ENCODE measurements at places on chromosomes 5 and 9. TPM values are rescaled to one million over a fixed set of nuclear protein-coding genes. Genes with fewer than 3 reads are reported as not detected.

Gene CEL
- not detected for total RNA-seq

Gene CARTPT
- total RNA-seq, result not detected

- H3K4me1 ChIP-seq, result no peaks in the 10 kb centered on the region
- H3K4me3 ChIP-seq, result no peak overlapping the region
- H3K36me3 ChIP-seq, result no peaks in the 10 kb centered on the region
- DNase-seq, result no peak
Observed at GRCh38 chr9:8724284-8725018, 924.9 kb upstream of the DMAC1 start.

Gene HBEGF
- 20.2 TPM for total RNA-seq

Gene TNPO1
- total RNA-seq, result 130 TPM

- peaks cover 17% of the 10 kb centered on the region for H3K4me1 ChIP-seq
- H3K36me3 ChIP-seq, result no peaks in the 10 kb centered on the region
- peak overlapping the region; percentile 41 for H3K27ac ChIP-seq
- H3K4me3 ChIP-seq, result no peak overlapping the region
- H3K27me3 ChIP-seq, result no peaks in the 10 kb centered on the region
Observed at GRCh38 chr5:147451193-147451592, 58.7 kb downstream of the DPYSL3 start.

Gene SHISAL2B
- not detected for total RNA-seq

Gene ALDH7A1
- total RNA-seq, result 6.3 TPM

Gene IFNA21
- total RNA-seq, result not detected

Gene LECT2
- not detected for total RNA-seq

- no peak for DNase-seq
- H3K4me3 ChIP-seq, result no peak overlapping the region
- H3K4me1 ChIP-seq, result no peaks in the 10 kb centered on the region
Observed at GRCh38 chr9:98931600-98932389, 11.9 kb upstream of the COL15A1 start.

DNA sequence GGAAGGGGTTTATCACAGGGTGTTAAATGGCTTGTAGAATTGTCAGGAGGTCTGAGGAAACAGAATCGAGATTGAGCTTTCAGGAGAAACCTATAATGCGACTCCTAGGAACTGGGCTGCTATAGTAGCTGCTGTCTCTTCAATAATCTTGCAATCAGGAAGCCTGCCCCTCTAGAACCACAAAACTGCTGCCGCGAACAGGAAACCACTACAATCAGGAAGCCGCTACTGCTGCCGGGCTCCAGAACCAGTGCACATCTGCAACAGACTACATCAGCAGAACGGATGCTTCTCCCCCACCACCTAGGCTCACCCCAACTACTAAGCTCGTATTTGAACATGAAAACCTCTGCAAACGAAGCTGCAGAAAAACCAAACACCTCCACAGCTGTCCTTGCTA, 31.6 kb downstream of the TNFSF8 start:
- H3K4me3 ChIP-seq, result no peak overlapping the region
- H3K27me3 ChIP-seq, result no peaks in the 10 kb centered on the region
- H3K27ac ChIP-seq, result no peak overlapping the region
- no peaks in the 10 kb centered on the region for H3K36me3 ChIP-seq

DNA sequence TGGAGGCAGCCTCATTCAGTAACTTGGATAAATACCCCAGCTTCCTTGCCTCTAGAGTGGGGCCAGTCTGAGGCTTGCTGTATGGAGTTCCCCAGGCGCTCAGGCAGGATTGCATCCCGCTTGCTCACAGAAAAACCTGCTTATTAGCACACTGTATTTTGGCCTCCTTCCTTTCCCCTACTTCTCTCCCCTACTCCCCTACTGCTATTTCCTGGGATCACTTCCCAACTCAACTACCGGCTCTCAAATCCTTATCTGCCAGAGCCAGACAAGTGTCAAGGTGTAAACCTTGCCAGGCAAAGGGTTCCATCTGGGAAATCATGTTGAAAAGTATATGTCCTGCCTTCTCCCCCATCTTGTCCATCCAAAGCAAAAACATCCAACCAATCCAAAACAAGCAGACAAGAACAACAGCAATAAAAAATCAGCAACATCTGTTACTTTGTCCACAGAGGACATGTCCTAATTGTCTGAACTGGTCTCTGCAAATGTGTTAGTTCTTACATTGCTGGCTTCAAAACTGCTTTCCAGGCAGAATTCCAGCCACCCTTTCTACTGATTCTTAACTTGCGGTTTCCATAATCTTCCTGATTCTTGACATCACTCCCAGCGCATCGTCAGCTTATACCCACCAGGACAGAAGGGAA, 164.1 kb upstream of the SEMA6A start:
- no peaks in the 10 kb centered on the region for H3K4me1 ChIP-seq
- H3K36me3 ChIP-seq, result no peaks in the 10 kb centered on the region
- H3K27me3 ChIP-seq, result no peaks in the 10 kb centered on the region
- H3K27ac ChIP-seq, result no peak overlapping the region
- H3K4me3 ChIP-seq, result no peak overlapping the region
- no peak for DNase-seq

- H3K36me3 ChIP-seq, result no peaks in the 10 kb centered on the region
- no peaks in the 10 kb centered on the region for H3K4me1 ChIP-seq
- no peaks in the 10 kb centered on the region for H3K27me3 ChIP-seq
- DNase-seq, result no peak
- H3K4me3 ChIP-seq, result no peak overlapping the region
Observed at GRCh38 chr5:169703813-169704212, 66.7 kb downstream of the DOCK2 start.

GRCh38 chr5:151406322-151406947, 41.0 kb upstream of the SLC36A1 start:
- no peak overlapping the region for H3K4me3 ChIP-seq
- H3K27me3 ChIP-seq, result peaks cover 2% of the 10 kb centered on the region
- no peak for DNase-seq
- no peak overlapping the region for H3K27ac ChIP-seq
- peaks cover 12% of the 10 kb centered on the region for H3K4me1 ChIP-seq
- no peaks in the 10 kb centered on the region for H3K36me3 ChIP-seq

- DNase-seq, result no peak
- H3K4me1 ChIP-seq, result no peaks in the 10 kb centered on the region
- H3K36me3 ChIP-seq, result no peaks in the 10 kb centered on the region
- no peaks in the 10 kb centered on the region for H3K27me3 ChIP-seq
Observed at GRCh38 chr9:119500072-119500771, 131.0 kb upstream of the BRINP1 start.

DNA sequence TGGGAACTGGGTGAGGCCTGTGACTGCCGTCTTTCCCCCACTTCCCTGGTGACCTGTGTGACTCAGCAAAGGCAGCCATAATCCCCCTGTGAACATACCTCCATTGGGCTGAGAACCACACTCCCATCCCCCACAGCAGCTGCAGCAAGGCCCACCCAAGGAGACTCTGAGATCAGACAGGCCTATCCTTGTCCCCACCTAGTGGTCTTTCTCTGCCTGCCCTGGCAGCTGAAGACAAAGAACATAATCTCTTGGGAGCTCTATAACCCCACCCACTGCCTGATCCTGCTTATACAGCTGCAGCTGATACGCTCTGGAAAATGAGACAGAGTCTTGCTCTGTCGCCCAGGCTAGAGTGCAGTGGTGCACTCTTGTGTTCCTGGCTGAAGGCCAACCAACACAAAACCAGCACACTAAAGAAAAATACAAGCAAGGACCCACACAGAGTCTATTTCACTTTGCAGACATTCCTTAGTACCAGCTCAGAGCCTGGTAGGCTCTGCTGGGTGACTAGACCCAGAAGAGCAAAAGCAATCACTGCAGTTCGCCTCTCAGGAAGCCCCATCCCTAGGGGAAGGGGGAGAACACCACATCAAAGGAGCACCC, 106.7 kb downstream of the MCTP1 start:
- H3K27ac ChIP-seq, result no peak overlapping the region
- no peaks in the 10 kb centered on the region for H3K4me1 ChIP-seq
- no peaks in the 10 kb centered on the region for H3K36me3 ChIP-seq

- no peaks in the 10 kb centered on the region for H3K27me3 ChIP-seq
- H3K27ac ChIP-seq, result no peak overlapping the region
- DNase-seq, result no peak
- H3K4me1 ChIP-seq, result no peaks in the 10 kb centered on the region
- no peaks in the 10 kb centered on the region for H3K36me3 ChIP-seq
Observed at GRCh38 chr5:66628561-66628960, 32.4 kb downstream of the MAST4 start.

DNA sequence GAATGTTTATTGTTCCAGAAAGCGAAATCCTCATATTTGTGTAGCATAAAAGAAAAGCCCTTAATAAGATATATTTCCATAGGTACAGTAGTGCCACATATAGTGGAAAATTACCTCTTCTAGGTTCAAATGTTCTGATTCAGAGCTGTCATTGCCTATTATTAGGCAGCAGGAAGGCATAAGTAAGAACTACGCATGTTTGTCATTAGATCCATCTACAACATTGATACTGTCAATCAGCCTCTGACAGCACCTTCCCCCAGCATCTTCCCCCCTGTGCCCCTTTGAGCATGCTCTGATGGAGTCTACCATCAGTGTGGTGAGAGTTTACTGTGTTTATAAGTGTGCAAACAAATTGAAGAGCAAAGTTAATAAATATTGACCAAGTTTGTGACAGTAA, 816.1 kb downstream of the TLE4 start:
- H3K27ac ChIP-seq, result no peak overlapping the region
- H3K4me1 ChIP-seq, result no peaks in the 10 kb centered on the region
- no peak for DNase-seq
- no peaks in the 10 kb centered on the region for H3K27me3 ChIP-seq
- H3K4me3 ChIP-seq, result no peak overlapping the region

Gene FOXD4L5
- total RNA-seq, result not detected

Gene MOB3B
- total RNA-seq, result 16.3 TPM

All from gastrocnemius medialis (tissue), 4 donors.